ENCODE measurements at places on chromosomes 6 and 20.

- no peak for DNase-seq
These were observed 54.6 kb downstream of the RPP21 start for GRCh38 chr6:30399390-30400058.

DNA sequence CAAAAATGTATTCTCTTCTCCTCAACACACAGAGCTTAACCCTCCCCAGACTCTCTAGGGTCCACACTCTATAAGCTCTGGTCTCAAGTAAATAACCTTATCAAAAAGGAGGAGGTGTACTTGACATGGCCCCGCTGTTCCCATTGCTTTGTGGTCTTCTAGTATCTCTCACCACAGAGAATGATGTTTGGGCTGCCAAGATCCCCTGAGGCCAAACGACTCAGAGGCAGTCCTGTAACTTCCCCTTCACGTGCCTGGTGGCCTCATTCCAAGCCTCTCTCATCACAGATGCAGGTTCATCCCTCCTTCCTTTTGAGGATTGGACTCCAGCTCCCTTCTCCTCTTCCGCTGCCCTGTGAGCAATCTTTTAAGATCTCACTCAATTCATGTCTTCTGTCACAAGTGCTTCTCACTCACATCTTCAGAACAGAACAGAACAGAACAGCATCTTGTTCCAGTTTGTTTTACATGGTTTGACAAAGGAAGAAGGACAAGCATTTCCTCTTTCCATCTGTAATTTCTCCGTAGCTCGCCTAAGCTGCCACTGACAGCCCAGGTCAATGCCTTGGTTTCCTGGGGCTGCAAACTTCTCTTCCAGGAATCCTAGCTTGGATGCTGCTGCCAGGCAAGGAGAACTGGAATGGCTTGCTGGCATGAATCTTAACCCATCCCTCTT lies 541.5 kb downstream of the CD83 start:
- no peak for DNase-seq

- DNase-seq = no peak
These were observed 162.5 kb downstream of the CDH4 start for GRCh38 chr20:61414455-61414991.

GRCh38 chr6:88808381-88808780 lies 155.0 kb downstream of the RNGTT start:
- no peak for DNase-seq

DNA sequence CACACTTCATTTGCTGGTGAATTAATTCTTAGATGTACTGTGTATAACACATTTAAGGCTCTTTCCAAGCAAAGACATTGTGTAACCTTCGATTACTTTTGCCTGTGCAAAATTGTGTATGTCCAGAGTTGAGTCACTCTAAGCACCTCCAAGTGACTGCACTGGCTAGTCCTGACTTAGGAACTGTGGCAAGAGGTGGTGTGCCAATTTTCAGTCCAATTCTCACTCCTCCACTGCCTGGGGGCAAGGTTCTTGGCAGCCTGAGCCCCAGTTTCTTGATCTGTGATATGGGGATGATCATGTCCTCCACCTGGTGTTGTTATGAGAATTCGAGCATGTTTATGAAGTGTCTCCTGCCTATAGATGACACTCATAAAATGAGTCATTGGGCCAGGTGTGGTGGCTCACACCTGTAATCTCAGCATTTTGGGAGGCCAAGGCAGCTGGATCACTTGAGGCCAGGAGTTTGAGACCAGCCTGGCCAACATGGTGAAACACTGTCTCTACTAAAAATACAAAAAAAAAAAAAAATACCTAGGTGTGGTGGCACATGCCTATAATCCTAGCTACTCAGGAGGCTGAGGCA lies 105.3 kb upstream of the CDYL start:
- no peak for DNase-seq

- DNase-seq = no peak
These were observed 57.3 kb upstream of the PHACTR2 start for GRCh38 chr6:143620447-143620846.

DNA sequence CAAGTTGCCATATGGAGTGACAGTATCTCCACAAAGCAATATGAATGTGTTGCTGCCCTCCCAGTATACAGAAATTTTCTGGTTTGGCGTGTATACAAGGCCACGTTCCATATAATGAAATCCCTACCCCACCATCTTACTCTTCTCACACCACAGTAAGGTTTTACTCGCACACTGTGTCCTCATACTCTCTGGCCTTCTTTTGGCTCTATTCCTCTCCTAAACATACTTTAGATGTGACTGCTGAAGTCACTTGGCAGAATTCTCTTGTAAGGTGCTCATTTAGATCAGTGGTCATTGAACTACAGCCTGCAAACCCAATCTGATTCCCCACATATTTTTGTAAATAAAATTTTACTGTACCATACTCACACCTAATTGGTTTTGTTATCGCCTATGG lies 123.2 kb downstream of the RFPL4B start:
- no peak for DNase-seq

- peak; percentile 58 for DNase-seq
These were observed 184.2 kb upstream of the MAN1A1 start for GRCh38 chr6:119533603-119534279.

DNA sequence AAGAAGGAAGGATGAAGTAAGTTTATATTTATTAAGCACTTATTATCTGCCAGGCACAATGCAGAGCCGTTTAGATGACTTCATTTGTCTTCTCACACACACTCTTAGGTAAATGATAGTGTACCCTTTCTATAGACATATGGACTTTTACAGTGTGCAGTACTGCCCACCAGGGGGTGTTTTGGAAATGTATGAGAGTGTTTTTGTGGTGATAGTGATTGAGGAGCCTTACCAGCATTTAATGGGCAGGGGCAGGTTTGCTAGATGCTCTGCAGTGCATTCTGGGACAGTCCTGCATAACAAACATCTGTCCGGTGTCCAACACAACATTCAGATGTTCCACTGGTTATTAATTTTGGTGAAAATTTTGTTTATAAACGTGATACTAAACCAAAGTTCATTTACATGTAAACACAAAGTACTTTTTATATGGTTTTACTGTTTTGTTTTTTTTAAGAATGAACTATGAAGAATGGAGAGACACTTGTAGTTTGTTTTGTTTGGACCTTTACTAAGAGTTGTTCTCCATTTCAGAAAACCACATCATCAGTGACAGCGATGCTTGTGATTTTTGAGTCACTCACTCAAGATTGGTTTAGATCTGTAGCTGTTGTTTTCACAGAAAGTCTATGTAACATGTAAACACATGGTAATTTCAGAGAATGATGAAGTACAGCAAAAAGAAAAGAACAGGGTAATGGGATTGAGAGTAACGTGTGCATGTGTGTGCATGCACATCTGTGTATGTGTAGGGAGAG lies 19.9 kb downstream of the KCNS1 start:
- peak; percentile 15 for DNase-seq

DNA sequence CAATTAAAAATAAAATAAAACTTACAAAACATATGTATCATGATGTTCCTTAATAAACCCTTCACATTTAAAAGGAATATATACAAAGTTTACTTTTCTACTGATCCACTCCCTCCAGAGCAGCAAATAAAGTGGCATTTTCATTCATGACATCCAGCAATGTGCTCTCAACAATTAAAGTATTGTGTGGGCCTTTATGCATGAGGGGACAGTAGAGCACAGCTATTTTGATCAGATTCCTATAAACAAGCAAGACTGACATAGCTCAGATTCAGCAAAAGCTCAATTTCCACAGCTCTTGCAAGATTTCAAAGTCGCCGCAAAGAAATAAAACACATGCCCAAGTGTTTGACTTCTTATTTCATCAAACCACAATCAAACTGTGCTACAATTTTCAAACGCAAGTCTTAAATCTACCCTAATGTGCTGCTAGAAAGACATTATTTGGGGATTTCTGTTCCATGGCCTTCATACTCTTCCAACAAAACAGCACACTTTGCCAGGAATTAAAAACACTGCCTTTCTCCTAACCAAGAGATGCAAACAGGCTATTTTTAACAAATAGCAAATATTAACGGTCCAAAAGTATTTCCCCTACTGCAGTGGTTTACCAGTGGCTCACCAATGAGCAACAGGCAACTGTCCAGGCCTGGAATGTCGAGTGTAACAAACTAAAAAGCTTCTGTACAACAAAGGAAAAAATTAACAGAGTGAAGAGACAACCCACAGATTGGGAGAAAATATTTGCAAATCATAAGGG lies 52.3 kb downstream of the MBOAT1 start:
- no peak for DNase-seq

DNA sequence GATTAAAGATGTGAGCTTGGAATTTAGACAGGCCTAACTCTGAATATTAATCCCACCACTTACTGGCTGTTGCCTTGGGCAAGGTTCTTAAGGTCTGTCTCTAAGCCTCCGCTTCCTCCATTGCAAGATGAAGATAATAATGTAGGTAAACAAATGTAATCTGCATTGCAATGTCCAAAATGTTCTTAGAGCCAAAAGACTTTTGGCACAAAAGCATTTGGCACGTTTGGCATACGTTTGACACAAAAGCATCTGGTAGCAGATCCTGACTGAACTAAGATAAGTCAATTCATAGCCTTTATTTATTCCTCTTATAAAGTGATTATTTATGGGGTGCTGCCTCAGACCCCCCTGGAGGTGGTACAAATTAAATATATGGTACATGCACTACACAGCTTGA lies 229.9 kb upstream of the STXBP5 start:
- no peak for DNase-seq

- DNase-seq = no peak
These were observed 12.3 kb upstream of the BLCAP start for GRCh38 chr20:37540001-37540400.

DNA sequence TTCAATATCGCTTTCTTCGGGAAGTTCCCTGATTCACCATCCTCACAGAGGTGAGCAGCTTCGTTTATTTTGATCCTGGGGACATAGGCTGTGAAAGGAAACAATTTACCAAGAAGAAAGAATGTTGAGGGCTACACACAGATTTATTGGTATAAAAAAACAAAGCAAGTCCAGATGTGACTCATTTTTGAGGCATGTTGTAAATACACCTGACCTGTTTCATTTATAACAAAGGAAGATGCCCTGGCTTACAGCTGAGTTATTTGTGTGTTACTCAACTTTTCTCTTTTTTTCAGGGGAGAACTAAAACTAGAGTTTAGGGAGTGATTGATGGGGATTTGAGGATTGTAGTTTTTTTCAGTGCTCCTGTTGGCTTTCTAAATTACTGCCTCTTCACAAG lies 489.5 kb downstream of the CBLN4 start:
- no peak for DNase-seq

DNA sequence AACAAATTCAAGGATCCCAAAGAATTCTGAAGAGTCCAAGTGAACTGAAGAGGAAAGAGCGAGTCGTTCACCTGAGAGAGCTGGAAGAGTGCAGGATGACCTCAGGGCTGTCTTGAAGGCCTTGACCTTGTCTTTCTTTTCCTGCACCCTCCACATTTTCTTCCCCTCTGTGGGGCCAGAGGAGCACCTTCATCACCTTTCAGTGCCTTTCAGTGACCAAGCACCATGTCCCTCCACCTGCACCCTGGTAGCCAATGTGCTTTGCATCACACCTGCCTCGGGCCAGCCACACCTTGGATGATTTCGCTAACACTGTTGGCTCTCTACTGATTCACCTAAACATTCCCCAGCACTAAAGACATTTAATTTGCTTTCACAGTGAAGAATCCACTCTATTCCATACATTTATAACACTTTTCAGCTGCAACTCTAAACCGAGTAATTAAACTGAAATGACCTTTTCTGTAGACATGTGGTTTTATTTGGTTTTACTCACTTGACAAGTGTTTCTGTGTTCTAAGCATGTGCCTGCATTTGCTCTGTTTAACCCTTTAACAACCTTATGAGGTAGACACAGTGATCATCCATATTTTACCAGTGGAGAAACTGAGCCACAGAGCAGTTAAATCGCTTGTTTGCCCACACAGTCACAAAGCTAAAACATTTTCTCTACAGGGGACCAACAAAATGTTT lies 121.3 kb upstream of the CST7 start:
- DNase-seq = no peak

GRCh38 chr20:24773751-24774201 lies 175.3 kb upstream of the CST7 start:
- DNase-seq = no peak

- DNase-seq = no peak
These were observed 42.4 kb downstream of the PLAGL1 start for GRCh38 chr6:143965503-143966171.

- no peak for DNase-seq
These were observed 54.9 kb downstream of the PRR18 start for GRCh38 chr6:166253281-166253681.

- no peak for DNase-seq
These were observed 426.8 kb downstream of the QKI start for GRCh38 chr6:163841326-163841725.

- no peak for DNase-seq
These were observed 103.2 kb downstream of the ARMC2 start for GRCh38 chr6:108951351-108951953.

DNA sequence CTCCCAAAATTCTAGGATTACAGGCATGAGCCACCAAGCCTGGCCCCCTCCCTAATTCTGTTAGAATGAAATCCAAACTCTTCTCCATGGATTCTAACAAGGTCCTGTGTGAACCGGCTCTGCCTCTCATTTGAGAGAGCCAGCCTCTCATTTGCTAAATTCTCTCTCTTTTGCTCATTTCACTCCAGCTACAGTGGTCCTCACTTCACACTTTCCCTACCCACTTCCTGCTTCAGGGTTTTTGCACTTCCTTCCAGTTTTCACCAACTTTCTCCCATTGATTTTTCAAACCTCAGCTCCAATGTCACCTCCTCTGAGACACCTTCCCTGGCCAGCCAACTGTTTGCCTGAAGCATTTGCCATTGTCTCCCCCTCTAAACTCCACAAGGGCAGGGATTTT lies 5.1 kb downstream of the COX4I2 start:
- DNase-seq = no peak

DNA sequence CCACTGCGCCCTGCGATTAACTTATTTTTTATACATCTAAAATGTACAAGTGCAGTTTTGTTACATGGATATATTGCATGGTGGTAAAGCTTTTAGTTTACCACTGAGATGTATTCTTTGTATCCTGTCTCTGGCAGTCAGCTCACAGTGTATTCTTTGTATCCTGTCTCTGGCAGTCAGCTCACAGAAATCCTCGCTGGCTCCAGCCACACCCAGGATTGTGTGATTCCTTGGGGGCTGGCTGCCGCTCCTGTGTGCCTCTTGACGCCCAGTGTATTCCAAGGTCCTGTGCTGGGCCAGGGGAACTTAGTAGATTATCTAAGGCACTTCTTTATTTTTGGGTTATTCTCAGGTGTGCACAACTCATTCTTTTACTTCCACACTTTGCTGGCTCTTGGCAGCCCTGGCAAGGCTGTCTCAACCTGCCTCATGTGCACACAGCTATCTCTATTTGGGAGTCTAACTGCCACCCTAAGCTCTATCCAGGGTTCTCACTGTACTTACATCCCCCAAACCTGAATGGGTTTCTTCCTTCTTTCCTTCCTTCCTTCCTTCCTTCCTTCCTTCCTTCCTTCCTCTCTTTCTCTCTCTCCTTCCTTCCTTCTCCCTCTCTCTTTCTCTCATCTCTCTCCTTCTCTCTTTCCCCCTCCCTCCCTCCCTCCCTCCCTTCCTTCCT lies 12.4 kb upstream of the RNF24 start:
- DNase-seq = no peak

DNA sequence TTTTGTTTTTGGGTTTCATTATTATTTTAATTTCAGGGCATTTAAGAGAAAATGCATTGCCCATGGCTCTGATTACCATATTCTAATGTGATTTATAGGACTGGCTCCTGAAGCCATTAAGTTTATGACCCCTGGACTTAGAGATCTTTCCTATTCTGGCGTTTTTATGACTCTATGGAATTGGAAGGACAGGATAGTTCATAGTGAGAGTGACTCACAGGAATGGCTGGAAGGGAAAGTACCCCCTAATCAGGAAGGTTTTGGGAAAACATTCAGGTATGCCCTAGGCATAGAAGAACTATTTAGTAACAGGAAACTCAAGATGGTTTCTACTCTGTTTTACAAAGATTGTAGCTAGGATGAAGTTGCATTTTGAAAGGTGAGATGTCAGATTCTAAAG lies 108.6 kb upstream of the SLC2A12 start:
- no peak for DNase-seq
